ENCODE measurements at places on chromosomes 3 and 15.

- no peak for DNase-seq
Observed at GRCh38 chr3:65234499-65234898, 546.7 kb upstream of the ADAMTS9 start.

DNA sequence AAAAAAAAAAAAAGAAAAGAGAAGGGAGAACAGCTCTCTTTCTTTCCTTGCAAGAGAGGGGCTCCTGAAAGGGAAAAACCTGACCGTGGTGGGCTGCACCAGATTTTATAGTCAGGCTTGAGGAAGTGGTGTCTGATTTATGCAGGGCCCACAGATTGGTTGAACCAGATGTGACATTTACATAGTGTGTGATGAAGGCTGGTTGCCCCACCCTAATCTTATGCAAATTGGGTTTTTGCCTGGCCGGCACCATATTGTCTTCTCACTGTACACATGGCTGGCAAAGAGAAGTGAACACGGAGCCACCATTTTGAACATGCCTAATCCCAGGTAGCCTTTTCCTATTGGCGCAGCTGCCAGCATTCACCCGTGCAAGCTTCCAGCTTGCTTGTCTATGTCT lies 154.4 kb downstream of the OXSM start:
- no peak for DNase-seq

- no peak for DNase-seq
Observed at GRCh38 chr15:39413558-39413957, 167.3 kb upstream of the THBS1 start.

DNA sequence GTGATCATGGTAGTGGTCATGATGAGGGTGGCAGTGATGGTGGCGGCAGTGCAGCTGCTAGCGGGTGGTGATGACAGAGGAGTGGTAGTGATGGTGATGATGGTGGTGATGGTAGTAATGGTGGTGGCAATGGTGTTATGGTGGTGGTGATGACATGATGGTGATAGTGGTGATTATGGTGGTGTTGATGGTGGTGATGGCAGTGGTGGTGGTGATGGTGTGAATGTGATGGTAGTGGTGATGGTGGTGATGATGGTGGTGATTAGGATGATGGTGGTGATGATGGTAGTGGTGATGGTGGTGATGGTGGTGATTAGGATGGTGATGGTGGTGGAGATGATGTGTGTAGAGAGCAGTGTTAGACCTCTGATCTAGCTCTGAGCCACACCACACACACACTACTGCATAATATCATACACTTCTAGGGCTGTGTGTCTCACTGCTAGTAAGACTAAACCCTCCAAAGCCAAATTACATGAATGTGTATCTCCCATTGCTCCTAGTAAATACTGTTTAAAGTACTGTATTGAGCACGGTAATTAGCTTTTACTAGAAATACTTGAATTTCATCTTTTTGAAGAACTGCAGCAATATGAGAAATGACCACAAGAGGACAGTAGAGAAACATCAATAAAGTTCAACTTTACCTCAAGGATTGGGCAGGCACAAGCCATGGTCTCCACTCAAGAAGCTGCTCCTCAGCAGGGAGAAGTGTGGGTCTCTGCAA lies 28.8 kb downstream of the TMED3 start:
- DNase-seq = no peak

GRCh38 chr3:173030273-173030672 lies 110.8 kb downstream of the SPATA16 start:
- no peak for DNase-seq

DNA sequence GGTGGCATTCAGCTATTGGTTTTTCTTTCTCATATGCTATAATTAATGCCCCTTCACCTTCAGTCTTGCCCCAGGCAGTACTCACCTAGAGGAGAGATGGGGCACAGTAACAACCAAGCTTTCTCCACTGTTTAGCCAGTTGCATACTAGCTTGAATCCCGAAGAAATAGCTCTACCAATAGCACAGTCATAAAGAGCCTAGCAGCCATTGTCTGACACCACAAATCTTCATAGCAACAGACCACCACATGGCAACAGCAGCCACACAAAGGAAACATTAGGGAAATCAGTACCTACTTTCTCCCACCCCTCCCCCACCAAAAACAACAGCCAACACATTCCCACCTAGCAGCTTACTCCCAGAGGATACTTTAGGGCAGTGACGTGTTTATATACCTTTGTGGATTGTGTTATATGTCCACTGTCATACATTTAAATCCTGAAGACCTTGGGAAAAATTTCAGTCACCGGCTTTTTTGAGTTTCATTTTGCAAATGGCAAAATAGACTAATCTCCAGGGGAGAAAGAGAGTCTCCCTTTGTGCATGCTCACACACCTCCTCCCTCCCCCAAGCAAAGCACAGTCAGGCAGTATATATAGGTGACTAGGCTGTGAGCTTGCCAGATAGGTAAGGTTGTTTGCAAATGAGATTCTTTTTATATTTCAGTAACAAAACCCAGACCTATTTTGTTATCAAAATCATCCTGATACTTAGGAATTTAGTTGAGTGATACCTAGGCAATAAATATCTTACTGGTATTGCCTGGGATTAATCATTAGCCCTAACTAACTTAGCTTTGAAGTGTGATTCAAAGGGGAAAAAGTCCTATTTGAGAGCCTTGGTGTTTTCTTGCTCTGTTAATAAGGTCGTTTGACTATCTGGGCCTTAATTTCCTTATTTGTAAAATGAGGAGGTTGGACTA lies 140.6 kb downstream of the RBPMS2 start:
- DNase-seq = peak; percentile 80

Measured in kidney epithelial cell (primary cell).